ENCODE measurements at places on chromosomes 12 and 14.

DNA sequence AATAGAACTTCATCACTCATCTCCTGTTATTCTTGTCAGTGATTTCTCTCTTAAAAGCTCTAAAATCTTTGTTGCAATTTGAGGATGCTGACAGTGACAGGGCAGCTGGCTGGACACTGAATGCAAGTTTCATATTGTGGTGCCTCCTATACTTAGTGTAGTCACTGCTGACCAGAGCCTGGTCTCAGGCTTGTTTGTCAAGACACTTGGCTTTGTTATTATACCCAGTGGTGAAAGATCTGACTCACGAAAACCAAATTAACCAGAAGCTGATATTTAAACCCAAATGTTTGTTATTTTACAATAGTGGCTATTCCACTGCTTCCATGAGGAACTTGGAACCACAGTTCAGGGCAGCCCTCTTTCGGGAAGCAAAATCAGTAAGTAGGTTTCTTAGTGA, 42.8 kb downstream of the RPGRIP1 start:
- no peak for DNase-seq

DNA sequence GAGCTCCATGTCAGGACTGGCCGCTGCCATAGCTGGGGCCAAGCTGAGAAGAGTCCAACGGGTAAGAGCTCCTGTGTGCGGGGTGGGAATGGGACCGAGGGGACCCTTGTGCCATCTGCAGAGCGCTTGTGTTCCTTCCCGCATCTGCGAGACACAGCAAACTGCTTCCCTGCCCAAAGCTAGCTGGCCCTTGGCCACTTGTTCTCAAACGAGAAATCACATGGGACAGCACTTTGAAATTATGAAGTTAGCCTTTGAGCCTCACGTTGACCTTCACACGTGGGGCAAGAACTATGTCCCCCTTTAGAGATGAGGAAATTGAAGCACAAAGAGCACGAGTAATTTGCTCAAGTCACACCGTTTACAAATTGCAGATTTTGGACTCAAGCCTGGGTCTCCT, 30.8 kb downstream of the DEGS2 start:
- DNase-seq, result no peak

GRCh38 chr14:58919217-58919616, 269.2 kb upstream of the DAAM1 start:
- no peak for DNase-seq

DNA sequence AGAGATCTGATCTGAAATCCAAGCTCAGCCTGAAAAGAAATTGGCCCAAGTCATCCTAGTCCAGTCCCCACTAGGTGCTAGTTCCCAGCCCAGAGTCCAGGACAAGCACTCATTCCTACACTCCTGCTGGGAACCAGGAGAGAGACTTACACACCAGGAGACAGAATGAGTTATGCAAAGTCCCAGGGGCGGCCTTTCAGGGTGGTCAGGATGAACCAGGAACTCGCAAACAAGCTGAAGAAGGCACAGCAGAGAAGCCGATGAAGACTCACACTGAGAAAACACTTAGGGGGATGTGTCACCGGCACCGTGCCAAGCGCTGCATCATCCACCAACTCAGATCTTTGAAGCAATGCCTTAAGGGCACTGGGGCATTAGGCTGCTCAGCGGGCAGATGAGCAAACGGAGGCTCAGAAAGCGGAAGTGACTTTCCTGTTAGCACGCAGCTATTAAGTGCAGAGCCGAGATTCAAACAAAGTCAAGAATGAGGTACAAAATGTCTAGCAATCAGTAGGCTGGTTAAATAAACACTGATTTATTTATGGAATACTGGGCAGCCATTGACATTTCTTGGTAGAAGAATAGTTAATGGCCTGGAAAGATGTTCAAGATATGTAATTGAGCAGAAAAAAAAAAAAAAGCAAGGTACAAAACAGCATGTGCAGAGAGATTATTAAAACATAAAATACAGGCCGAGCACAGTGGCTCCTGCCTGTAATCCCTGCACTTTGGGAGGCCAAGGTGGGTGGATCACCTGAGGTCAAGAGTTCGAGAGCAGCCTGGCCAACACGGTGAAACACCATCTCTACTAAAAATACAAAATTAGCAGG, 78.7 kb downstream of the LRRC74A start:
- DNase-seq, result peak; percentile 54

GRCh38 chr12:88015825-88016224, 13.4 kb downstream of the C12orf50 start:
- no peak for DNase-seq

DNA sequence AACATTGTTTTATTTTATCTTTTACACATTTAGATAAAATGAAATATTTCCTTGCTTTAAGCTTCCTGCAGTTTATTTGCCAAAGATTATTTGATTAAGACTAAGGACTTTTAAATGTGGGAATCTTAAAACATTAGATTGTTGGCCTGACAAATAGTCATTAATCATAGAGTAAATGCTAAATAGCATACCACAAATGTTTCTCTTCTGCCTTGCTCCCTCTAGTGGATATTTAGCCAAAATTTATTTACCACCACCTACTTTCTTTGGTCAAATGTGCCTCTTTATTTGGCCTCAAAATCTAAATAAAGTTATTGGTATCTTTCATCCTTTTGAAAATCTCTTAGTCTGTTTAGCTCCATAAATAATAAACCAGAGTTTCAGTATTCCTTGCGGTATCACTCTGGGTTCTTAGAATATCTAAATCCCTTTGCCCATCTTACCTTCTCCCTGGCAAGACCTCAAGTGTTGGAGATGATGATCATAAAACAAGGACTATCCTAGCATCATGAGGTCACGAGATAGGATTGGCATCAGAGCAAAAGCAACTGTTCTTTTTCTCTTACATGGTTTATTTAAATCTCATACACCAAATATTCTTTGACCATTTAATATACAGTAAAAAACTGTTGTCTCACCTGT, 150.6 kb upstream of the AEBP2 start:
- no peak for DNase-seq

- DNase-seq, result no peak
These were observed 28.2 kb downstream of the FOXN3 start for GRCh38 chr14:89388853-89389252.

- DNase-seq, result no peak
These were observed 20.1 kb downstream of the NID2 start for GRCh38 chr14:52048641-52049204.

DNA sequence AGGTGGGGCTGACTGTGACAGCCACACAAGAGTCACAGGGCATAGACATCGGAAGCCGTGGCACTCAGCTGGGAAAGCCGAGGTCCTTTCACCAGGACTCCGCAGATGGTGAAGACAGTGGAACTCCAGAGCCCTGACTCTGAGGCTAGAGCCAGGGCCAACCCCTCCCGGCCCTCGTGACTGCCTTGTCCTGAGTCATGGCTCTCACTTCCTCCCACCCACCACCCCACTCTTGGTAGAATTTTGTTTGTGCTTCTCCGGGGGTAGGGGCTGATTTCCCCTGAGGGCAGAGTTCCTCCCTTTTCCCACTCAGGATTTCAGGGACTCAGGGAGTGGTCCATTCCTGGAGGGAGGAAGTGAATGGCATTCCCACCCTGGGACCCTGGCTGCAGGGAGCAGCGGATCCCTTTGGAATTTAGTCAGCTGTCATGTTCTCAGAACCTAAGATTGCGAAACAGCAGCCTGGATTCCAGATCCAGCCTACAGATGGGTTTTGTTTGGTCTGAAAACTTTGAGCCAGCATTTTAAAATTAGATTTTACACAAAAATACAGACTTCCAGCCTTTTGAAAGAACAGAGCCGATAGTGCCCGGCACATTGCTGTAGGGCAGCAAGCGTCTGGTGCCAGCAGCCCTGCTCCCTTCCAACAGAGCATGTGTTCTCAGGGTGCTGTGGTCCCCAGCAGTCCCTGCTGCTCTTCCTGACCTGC, 50.7 kb downstream of the TPCN1 start:
- no peak for DNase-seq

- no peak for DNase-seq
These were observed 577.7 kb downstream of the SLC16A7 start for GRCh38 chr12:60173224-60174170.

DNA sequence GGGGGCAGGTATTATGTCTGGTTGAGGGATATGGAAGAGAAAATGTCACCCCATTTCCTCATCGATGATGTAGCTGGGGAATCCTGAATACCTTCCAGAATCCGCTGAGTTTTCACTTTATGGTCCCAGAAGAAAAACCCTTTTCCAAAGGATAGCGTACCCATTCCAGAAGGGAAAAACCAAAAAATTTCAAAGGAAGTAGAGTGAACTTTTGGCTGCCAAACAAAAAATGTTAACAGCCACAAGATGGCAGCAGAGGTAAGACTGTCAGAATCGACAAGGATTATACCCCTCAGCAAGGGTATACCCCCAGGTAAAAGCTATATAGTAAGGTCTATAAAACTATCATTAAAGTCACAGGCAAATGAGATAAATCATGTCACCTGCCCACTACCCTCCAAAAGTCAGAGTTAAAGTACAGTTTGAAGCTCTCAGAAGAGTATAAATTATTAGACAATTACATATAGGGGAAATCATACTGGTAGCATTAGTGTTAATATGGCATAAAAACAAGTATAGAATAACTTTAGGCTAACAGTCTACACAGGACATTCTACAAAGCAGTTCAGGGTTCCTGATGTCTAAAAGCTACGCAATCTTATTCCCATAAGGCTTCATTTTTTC, 18.0 kb downstream of the ACIN1 start:
- no peak for DNase-seq

GRCh38 chr12:113130457-113131135, 5.0 kb downstream of the RASAL1 start:
- no peak for DNase-seq

- no peak for DNase-seq
These were observed 18.6 kb downstream of the AKAP3 start for GRCh38 chr12:4630262-4630661.

DNA sequence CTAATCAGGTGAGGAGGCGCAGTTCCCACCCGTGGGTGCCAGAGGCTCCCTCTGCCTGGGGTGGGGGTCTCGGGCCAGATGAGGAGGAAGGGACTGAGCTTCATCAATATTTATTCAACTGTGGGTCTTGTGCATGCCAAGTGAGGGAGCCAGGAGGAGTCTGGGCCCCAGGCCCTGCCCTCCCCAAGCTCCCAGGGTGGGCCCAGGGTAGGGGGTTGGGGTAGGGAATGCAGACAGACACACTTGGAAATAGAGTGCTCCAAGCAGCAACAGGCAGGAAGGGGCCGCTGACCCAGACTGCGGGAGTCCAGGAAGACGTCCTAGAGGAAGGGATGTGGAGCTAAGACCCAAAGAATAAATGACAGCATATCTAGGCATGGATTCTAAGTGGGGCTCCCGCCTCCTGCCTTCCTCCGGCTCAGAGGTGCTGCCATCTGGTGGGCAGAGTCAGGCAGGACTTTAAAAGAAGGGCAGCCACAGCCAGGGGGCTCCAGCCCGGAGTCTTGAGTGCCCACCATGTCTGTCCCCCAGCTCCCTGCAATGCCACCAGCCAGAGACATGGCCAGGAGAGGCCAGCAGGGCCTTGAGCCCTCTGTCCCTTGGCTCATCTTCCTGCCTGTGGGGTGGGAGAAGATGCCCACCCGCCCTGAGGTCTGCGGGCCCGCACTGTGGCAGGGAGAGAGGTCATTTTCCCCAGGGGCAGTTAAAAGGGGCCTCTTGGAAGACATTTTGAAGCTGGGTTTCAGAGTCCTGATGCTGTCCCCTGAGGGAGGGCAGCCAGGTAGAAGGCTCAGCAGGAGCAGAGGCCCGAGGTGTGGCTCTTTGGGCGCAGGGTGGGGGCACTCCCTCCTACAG, 70.1 kb downstream of the PHETA1 start:
- peak; percentile 10 for DNase-seq

DNA sequence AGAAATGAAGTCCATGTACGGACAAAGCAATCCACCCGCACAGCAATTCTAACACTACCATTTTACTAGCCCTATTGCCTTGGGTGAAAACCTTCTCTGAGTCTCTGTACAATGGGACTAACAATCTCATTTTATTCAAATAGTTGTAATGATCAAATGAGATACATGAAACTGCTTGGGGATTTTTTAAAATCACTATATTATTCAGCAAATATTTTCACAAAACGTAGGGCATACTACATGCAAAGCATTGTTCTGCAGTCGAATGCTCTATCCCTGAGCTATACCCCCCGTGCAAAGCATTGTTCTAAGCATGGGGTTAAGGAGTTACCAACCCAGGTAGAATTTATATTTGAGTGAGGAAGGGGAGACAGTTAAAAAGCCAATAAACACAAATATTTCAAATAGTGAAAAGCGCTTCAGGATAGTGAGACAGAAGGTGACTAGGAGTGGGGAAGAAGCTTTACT, 554 bp upstream of the ATF7 start:
- no peak for DNase-seq

GRCh38 chr14:59900556-59900955, 19.4 kb upstream of the LRRC9 start:
- no peak for DNase-seq

DNA sequence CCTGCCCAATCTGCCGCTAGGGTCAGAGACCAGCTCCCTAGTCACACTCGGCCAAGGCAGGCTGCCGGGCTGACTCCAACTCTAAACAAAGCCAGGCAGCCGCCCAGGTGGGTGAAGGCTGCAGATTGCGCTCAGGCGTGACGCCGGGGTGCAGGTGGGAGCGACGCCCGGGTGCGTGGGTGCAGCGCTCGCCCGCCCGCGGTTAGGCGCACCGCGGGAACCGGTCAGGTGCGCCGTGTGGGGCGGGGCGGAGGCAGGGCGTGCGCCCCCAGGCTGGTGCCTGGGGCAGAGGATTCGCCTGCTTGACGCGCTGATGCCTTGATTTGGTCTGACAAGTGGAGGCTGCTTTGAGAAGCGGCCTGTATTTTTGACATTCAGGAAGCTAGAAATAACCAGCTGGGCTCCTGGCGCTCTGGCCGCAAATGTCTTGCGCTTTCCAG, 126.7 kb upstream of the HIF1A start:
- DNase-seq, result no peak

- DNase-seq, result no peak
These were observed 47.0 kb upstream of the OR6J1 start for GRCh38 chr14:22691171-22691570.

- DNase-seq, result no peak
These were observed 518.7 kb upstream of the MGAT4C start for GRCh38 chr12:86774841-86775388.

DNA sequence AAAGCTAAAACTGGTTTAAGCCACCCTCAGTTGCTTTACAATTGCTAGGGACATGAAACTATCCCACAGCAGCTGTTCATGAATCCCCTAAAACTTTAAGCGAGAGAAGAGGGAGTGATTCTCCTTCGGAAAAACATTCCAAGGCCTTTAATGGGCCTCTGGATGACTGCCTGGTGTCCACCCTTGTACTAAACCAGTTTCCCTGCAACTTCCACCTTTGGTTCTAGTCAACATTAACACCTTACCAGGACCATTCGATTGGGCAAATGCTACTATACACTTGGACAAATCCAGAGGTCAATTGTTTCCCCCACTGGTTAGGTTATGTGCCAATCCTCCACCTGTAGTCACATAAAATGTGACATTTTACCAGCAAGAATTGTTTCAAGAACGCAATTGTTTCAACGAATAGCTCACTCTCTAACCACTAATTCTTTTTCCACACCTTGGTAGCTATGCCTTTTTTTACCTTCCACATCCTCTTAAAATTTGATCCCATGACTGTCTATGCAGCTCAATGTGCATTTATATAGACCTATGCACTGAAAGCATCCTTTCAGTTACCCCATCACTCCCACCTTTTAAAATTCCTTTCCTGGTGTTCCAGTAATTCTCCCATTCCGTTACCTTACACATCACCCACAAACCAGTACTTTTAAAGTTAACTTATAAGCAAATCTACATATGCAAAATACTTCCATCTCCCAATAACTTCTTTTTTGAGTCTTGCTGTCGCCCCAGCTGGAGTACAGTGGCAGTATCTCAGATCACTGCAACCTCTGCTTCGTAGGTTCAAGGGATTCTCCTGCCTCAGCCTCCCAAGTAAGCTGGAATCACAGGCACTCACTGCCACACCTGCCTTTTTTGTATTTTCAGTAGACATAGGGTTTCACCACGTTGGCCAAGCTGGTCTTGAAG, 3.6 kb downstream of the UBC start:
- no peak for DNase-seq

All from activated CD4-positive, CD25-positive, alpha-beta regulatory T cell treated with anti-CD3 and anti-CD28 coated beads, Interleukin-2, amount 50 U/mL, for 16 hours (primary cell).